ENCODE measurements at places on chromosomes 1 and 21.

DNA sequence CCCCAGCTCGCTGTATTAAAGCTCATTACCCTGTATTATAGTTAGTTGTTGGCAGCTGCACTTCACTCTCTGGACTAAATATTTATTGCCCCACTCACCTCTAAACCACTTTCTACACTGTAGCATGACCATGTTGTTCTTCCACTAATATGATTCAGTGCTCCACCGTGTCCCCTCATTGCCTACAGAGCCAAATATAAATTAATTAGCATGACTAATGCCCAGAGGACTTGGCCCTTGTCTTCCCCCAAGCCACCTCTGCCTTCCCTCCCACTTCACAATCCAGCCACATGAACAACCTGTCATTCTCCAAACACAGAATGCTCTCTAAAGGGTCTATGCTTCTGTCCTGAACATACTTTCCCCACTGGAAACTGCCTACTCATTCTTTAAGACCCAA lies 276.5 kb downstream of the PLPP3 start:
- no peak for DNase-seq

- no peak for DNase-seq
These were observed 26.5 kb upstream of the RPL11 start for GRCh38 chr1:23664837-23665795.

DNA sequence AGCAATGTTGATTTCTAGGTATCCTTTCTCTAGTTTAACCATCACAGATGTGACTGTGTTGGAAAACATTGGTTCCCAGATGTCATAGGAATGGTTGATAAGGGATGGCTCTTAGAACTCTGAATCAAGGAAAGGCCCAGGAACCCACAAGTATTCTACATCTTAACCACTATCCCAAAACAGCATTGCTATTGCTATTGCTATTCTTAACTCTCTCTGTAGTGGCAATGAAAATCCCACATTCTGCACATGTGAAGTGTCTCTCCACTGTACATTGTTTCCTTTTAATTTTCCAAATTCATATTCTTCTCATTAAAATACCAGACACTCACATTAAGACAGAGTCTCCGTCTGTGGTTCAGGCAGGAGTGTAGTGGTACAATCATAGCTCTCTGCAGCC lies 420.4 kb upstream of the RUNX1 start:
- DNase-seq, result no peak

- no peak for DNase-seq
These were observed 35.5 kb upstream of the PTPRF start for GRCh38 chr1:43495204-43495603.

DNA sequence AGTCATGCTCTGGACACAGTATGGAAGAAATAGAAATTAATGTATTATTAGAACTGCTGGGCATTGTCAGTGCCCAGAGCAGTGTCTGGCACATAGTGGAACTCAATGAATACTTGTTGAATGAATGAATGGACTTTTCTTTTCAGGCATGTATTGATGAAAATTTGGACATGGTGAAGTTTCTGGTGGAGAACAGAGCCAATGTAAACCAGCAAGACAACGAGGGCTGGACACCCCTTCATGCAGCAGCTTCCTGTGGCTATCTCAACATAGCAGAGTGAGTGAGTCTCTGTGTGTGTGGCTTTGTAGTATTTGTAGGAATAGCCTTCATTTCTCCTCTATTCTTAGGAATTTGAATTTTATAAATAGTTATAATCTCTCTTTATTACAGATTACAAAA lies 68.1 kb downstream of the PPP1R12B start:
- no peak for DNase-seq

DNA sequence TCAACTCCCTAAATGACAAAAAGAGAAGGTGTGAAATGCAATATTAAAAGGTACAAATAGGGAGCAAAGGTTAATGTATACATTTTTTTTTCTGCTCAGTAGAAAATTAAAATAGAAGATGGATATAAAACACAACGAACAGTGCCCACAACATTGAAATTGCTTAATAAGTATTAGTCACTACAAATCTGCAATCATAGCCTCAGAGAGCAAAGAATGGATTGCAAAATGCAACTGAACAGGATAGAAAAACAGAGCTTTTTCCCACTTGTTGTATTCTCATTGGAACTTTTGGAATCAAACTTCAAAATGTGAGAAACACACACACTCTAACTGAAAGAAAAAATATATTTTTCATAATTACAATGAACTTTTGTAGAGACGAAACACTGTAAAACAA lies 552.2 kb upstream of the NCAM2 start:
- DNase-seq, result no peak

DNA sequence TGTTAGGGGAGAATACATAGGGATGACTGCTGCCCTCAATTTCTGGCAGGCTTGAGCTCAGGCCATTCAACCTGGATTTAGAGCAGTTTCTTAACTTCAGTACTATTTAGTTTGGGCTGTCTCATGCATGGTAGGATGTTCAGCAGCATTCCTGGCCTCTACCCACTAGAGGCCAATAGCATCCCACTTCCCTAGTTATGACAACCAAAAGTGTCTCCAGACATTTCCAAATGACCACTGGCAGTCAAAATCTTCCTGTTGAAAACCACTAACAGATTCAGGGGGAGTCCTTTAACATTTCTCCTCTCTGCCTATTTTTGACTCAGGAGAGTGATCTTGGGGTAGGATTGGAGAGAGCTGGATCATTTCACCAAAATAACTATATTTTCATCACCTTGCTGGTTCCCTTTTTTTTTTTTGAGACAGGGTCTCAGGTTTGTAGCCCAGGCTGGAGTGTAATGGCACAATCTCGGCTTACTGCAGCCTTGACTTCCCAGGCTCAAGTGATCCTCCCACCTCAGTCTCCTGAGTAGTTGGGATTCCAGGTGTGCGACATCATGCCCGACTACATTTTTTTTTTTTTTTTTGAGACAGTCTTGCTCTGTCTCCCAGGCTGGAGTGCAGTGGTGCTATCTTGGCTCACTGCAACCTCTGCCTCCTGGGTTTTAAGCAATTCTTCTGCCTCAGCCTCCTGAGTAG lies 8.7 kb downstream of the GNAT2 start:
- DNase-seq, result no peak

DNA sequence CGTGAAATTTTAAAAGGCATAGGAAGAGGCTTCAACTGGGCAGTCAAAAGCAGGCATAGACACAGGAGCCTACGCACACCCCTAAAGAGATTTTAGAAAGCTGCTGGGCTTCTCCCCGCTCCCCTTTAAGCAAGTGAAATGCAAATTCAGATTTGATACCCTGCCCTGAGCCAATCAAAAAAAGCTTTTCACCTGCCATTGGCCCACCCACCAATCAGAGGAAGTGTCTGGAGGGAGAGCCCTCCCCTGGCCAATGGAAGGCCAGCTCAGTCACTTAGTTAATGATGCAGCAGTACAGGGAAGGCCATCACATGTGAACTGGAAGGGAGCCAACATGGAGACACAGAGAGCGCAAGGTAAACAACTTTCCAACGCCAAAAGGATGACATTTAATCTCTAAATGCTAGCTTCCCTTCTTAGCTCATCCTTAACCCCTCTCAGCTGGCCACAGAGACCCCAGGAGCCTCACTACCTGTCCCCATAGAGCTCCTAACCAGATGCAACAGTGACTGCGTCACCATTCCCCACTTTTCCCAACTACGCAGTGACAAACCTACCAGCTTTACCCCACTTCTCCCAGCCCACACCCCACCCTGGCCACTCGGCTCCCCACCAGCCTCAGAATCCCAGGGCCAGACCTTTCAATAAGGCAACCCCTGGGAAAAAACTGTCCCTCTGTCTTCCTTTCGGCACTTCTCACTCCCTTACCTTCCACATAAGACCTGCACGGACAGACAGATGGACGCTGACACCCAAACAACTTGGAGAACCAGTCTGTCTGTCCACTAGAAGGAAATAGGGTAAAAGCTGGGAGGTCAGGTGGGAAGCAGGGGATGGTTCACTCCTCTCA lies 71.0 kb downstream of the CD46 start:
- DNase-seq, result peak; percentile 53

Data from stimulated activated CD4-positive, alpha-beta T cell treated with anti-CD3 and anti-CD28 coated beads, Interleukin-12 subunit alpha, Interleukin-12 subunit beta, amount 100 ng/mL, for 4 hours (primary cell).